NCI-H1048 (cell line): ENCODE measurements at places on chromosomes 4 and X.

- DNase-seq, result no peak
Measured at GRCh38 chr4:112416464-112416863, 99.5 kb downstream of the NEUROG2 start.

- no peak for DNase-seq
Measured at GRCh38 chr4:186134257-186134656, 29.8 kb downstream of the FAM149A start.

- no peak for DNase-seq
Measured at GRCh38 chr4:138307319-138307718, 65.2 kb upstream of the SLC7A11 start.

DNA sequence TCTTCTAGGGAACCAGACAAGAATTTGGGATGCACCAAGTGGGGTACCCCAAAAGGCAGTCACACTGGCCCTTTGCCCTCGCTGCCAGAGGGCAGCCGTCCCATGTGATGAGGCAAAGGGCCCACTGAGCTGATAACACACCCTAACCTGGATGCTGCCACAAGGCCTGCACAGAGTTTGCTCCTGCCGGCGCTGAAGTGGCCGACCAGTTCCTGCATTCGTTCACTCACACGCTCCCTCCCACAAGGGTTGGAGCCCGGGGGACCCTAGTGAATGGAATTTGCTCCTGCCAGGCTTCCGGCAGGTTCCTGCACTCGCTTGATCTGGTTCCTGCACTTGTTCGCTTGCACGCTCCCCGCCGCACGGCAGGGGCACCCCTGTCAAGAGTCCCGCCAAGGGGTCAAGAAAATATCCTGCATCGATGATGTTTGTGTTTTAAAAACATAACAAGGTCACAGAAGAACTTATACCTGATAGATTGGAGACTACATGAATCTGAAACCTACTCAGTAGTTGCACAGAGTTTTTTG lies 296.4 kb upstream of the VCX start:
- no peak for DNase-seq

GRCh38 chr4:61431131-61431530 lies 231.0 kb downstream of the ADGRL3 start:
- no peak for DNase-seq

- no peak for DNase-seq
Measured at GRCh38 chrX:104684077-104684476, 118.1 kb downstream of the IL1RAPL2 start.

GRCh38 chr4:122469457-122469856 lies 12.9 kb upstream of the IL2 start:
- no peak for DNase-seq

- no peak for DNase-seq
Measured at GRCh38 chr4:79645942-79646341, 237.9 kb upstream of the GK2 start.

DNA sequence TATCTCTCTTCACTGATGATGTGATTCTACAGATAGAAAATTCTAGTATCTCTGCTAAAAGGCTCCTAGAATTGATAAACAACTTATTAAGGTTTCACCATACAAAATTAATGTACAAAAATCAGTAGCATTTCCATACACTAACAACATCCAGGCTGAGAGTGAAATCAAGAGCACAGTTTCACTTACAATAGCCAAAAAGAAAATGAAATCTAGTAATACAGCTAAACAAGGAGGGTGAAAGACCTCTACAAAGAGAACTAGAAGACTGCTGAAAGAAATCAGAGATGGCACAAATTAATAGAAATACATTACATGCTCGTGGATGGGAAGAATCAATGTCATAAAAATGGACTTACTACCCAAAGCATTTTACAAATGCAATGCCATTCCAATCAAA lies 751.9 kb downstream of the FSTL5 start:
- DNase-seq, result no peak

- DNase-seq, result no peak
Measured at GRCh38 chr4:163171590-163171989, 4.9 kb upstream of the NAF1 start.
